ENCODE measurements at places on chromosomes 11 and 22.

DNA sequence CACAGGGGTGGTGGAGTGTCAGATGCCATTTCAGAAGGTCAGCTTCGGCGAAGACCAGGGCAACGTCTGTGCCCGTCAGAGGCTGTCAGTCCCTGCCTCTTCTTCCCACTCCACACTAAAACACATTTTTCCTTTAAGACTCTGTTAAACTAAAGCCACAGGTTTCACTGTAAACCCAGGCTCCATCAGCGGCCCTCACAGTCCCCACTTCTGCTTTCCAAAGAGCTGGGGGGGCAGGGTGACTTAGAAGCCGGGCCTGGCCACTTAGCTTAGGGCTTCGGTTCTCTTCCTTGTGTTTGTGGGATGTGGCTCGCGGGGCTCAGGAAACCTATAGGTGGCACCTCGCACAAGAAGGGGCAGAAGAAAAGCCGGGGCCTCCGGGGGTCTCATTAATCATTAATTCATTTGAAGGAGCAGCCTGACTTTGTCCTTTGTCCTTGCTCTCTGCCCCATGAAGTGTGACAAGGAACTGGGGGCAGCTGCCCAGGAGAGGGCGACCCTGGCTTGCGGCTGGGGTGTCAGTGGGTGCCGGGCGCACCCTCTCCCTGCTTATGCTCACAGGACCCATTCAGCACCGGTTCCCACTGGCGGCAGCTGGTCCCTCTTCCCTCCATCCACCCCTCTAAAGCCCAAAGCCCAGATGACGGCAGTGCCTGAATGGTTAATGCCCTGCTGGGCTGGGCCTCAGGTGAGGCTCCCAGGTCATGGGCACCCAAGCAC lies 4.1 kb downstream of the SLC25A45 start:
- DNase-seq: peak; percentile 43

DNA sequence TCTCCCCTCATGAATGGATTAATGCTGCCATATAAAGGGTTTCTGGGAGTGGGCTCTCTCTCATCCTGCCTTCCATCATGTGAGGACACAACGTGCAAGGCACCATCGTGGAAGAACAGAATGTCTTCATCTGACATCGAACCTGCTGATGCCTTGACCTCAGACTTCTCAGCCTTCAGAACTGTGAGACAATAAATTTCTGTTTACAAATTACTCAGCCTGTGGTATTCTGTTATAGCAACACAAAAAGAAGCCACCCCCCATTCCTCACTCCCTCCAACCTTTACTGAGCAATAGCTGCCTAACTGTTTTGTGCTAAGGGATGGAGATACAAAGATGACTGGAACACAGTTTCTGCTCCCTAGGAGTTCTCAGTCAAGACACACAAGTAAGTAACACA lies 106.1 kb upstream of the PLET1 start:
- DNase-seq: no peak

- DNase-seq: no peak
Observed at GRCh38 chr11:69641681-69642548, 959 bp downstream of the CCND1 start.

DNA sequence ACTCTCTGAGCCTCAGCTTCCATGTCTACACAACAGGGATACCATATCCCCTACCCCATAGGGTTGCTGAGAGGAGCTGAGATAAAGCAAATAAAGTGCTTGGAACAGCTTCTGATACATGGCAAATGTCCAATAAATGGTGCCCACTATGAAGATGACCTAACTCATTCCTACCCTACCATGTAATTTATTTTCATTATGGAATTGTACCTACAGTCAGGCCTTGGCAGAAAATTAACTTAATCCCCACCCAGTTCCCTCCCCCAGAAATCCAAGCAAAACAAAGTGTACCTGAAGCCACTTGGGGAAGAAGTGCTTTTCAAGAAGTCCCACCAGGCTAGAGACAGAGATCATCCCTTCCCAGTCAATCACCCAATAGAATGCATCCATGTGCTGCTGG lies 10.8 kb downstream of the SRRD start:
- DNase-seq: no peak

DNA sequence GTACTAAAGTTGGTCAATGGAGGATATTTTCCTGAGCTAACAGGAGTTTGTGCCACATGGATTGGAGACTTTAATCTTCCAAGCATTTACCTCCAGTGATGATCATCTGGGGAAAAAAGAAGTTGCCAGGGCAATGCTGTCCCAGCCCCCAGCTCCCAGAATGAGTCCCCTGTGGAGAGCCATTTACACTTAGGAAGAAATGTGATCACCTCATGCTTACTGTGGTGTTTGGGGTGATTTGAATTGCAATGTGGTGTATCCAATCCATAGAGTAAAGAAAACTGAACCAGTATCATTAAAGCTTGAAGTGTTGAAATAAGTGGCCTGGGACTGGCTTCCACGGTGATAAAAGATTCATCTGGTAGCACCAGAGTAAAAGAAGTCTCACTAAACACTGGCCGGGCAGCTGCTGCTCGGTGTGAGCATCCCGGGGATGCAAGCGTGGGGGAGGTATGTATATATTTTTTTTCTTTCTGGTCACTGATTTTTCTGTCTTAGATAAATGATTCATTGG lies 117.2 kb upstream of the NTM start:
- no peak for DNase-seq

GRCh38 chr11:71451596-71452198 lies 1.3 kb upstream of the NADSYN1 start:
- no peak for DNase-seq
